Activated T-helper 1 cell treated with anti-CD3 and anti-CD28 coated beads, Interleukin-2, amount 50 U/mL, for 16 hours (primary cell): ENCODE measurements at places on chromosomes 2 and 18.

- no peak for DNase-seq
These were observed 172.9 kb downstream of the EPHA4 start for GRCh38 chr2:221399183-221399582.

DNA sequence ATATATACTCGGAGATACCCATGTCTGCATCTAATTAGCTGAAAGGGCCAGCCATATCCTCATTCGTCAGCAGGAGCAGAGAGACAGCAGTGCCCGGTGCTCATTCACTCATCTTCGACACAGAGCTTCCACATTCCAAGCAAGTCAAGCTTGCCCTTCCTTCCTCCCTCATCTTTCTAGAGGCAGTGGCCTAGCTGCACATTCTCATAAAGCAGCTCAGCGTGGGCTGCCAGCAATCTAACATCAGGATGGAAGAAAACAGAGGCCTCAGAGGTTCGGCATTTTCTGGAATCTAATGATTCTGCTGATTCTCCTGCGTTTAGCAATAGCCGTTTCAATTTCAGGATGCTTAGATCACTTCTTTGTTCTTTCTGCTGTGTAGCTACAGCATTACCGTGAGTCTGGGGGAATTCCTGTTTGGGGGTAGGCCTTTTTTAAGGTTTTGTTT is 68.8 kb downstream of the CLHC1 start:
- no peak for DNase-seq

- no peak for DNase-seq
These were observed 118.4 kb downstream of the BMPR2 start for GRCh38 chr2:202494300-202495229.

- DNase-seq: no peak
These were observed 767.0 kb upstream of the RAB6C start for GRCh38 chr2:129212299-129212958.

DNA sequence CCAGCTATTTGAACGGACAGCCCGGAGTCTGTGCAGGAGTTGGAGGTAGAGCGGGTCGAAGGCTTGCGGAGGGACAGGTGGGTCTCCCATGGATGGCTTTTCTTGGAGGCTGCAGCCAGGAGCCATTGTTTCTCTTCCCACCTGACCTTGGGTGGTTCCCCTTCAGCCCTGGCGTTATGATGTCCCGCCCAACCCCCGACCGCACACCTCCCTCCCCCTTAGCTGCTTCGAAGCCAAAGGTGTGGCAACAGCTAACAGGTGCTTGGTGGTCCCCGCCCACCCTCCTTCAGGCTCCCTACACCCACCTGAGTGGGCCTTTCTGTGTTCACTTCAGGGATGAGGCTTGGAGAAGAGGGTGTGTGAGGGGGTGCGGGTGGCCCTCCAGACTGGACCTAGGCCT is 62.7 kb downstream of the HPCAL1 start:
- DNase-seq: no peak

DNA sequence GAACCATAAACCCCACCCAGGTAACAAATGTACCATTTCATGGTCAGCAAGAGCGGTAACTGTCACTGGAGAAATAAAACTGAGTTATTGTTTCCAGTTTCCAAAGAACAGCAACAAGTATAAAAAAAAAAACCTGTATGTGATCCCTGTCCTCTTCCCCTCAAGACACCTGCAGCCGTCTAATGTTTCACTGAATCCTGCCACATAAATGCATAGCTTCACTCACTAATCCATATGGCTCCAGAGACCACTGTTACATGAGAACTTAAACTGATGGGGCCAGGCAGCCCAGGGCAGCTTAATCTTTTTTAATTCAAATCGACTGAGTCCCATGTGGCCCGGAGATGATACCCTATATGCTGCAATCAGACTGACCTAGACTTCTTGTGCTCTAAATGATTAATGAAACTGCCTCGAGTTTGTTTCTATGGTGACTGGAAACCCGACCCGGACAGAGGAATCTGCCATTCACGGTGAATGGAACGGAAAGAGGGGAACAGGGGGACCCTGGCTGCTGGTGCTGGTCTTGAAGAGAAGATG is 60.9 kb upstream of the SIX2 start:
- DNase-seq: no peak

GRCh38 chr2:168119515-168120141 is 127.8 kb downstream of the STK39 start:
- DNase-seq: no peak

GRCh38 chr2:20291106-20291564 is 59.5 kb downstream of the PUM2 start:
- no peak for DNase-seq

GRCh38 chr2:53620981-53621380 is 146.6 kb upstream of the CHAC2 start:
- no peak for DNase-seq

- DNase-seq: no peak
These were observed 3.9 kb downstream of the CTLA4 start for GRCh38 chr2:203871371-203871983.
